CD8-positive, alpha-beta memory T cell (primary cell): ENCODE measurements at places on chromosomes 12 and 14. TPM values are rescaled to one million over a fixed set of nuclear protein-coding genes. Genes with fewer than 3 reads are reported as not detected.

GRCh38 chr12:68876461-68876860 is 56.5 kb downstream of the CPM start:
- no peak for DNase-seq

- no peak for DNase-seq
These were observed 26.5 kb downstream of the OTUB2 start for GRCh38 chr14:94052662-94053061.

GRCh38 chr12:6790496-6791150 is 1.3 kb downstream of the CD4 start:
- no peak for DNase-seq

DNA sequence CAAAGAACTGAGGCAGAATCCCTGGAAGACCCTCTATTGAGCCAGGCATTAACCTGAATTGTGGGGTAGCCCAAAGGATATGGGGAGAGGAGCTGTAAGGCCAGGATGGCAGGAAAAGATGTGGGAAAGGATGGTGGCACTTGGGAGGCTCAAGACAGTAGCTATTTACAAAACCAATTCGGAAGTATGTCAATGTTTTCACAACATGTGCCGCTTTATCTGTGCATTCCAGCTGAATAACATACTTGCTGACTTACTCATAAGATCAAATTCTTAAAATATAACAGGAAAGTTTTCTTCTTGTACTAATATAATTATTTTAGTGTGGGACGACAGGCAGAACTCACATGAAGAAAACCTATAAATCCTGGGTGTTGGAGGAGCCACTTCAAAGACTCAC is 10.6 kb downstream of the BBS10 start:
- DNase-seq: no peak

DNA sequence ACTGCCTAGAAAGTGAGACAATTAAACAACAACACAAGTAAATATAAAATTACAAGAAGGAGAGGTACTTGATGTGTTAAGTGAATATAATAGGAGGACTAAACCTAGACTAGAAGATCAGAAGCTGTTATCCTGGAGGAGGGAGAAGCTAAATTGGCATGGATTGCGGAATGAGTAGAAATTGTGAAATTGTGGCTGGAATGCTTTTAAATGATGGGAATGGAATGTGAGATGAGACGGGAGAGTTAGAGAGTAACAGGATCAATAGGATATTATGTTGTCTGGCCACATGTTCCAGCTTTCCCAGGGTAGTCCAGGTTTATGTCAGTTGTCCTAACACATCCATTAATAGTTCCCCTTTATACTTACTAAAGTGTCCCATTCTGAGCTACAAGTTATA is 44.0 kb upstream of the CPNE8 start:
- no peak for DNase-seq

DNA sequence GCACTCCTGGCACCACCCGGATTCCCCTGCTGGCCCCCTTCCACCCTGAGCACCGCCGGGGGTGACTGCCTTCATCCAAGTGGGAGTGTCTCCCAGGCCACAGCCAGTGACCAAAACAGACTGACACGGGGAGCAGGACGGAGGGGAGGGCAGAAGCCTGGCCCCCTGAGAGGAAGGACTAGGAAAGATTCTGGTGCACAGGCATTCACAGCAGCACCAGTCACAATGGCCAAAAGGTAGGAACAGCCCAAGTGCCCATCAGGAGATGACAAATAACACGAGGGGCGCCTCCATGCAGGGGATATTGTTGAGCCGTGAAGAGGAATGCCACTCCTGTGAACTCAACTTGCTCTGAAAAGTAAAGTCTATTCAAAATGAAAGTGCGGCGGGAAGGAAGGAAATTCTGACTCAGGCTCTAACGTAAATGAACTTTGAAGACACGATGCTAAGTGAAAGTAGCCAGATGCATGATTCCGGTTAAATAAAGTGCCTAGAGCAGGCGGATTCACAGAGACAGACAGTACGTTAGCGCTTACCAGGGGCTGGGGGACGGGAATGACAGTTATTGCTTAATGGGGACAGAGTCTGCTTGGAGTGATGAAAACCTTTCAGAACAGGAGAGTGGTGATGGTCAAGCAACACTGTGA is 146.1 kb upstream of the NCOR2 start:
- DNase-seq: peak; percentile 60

The TGM1 gene
- total RNA-seq: 3.7 TPM

GRCh38 chr12:55737581-55738122 is 5.3 kb upstream of the GDF11 start:
- no peak for DNase-seq

- DNase-seq: no peak
These were observed 78.7 kb upstream of the PSMC1 start for GRCh38 chr14:90177539-90178189.

DNA sequence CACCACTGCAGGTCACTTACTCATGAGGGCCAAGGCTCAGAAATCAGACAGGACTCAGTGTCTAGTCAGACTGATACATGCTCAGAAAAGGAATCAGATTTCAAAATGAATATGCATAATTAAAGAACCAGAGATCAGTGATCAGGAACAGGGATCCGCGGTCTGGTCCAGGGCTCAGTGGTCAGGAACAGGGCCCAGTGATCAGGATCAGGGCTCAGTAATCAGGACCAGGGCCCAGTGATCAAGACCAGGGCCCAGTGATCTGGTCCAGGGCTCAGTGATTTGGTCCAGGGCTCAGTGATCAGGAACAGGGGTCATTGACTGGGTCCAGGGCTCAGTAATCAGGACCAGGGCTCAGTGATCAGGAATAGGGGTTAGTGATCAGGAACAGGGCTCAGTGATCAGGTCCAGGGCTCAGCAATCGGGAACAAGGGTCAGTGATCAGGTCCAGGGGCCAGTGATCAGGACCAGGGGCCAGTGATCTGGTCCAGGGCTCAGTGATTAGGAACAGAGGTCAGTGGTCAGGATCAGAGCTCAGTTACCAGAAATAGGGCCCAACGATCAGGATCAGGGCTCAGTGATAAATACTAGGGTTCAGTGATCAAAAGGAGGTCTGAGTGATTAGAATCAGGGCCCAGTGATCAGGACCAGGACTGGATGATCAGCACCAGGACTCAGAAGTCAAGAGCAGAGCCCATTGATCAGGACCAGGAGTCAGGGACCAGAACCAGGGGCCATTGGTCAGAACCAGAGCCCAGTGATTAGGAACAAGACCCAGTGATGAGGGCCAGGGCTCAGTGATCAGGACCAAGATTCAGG is 175.3 kb downstream of the TMEM121 start:
- DNase-seq: no peak
